ENCODE measurements at places on chromosomes 4 and X.

DNA sequence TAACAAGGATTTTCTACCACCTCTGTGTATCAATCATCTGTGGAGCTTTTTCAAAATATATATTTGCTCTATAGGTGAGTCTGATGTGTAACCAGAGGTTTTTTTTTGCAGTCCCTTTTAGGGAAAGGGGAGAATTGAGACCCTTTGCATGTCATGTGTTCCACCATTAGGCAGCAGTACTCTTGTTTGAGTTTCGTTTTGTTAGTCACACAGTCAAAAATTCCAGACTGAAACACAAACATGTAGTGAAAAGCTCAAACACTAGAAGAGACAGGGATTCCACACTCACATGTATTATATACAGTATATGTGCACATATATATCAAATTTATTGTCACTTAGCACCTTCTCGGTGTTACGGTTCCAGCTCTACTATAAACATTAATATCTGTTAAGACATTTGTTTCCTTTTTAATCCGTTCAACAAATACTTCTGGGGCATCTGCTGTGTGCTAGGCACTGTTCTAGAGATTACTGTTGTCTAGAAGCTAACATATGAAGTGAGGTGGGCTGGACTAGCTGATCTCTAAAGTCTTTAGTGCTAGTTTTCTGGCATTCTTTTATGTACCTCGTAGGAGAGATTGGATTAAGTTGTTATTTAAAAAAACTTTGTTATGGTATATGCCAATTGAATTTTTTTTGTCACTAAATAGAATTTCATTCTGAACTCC, 5.5 kb downstream of the USP9X start:
- DNase-seq = no peak

GRCh38 chr4:120299631-120300030, 233.0 kb upstream of the MAD2L1 start:
- no peak for DNase-seq

DNA sequence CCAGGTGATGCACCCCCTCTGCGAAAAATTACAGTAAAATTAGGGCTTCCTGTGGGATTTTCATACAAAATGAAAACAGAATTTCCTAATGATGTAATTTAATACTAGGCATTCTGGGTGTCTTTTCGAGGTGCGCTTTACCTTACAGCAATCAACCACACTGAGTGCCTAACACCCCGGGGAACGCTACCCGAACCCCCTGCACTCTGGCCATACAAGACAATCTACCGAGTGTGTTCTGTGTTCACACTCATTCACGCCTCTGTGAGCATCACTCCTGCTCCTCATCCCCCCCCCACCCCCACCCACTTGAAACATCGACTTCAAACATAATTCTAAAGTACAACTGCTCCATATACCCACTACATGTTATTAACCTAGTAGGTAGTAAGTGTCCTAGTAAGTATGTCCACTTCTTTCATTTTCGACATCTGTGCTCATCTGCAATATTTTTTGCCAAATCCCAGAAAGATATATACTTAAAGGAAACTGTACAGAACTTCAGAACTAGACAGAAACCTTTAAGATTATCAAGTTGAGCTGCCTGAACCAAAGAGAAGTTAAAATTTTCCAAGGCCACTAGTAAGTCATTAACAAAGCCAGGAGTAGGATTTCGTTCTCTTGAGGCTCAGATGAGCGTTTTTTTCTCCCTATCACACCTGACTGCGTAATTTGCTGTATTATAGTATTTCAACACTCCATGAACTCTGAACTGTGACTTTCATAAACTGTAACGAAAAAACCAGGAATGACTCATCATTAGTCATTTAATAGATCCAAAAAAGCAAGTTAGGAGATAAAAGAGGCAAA, 80.0 kb downstream of the FAT1 start:
- no peak for DNase-seq

GRCh38 chrX:46572340-46572936, 1.1 kb upstream of the CHST7 start:
- no peak for DNase-seq

- DNase-seq = no peak
Measured at GRCh38 chr4:96955226-96955625, 1115.3 kb downstream of the PDHA2 start.

GRCh38 chr4:172794307-172794703, 374.3 kb upstream of the GALNT7 start:
- DNase-seq = no peak

GRCh38 chrX:105876658-105877057, 54.3 kb downstream of the NRK start:
- DNase-seq = no peak

- DNase-seq = no peak
Measured at GRCh38 chrX:95350774-95351488, 1333.7 kb upstream of the DIAPH2 start.

DNA sequence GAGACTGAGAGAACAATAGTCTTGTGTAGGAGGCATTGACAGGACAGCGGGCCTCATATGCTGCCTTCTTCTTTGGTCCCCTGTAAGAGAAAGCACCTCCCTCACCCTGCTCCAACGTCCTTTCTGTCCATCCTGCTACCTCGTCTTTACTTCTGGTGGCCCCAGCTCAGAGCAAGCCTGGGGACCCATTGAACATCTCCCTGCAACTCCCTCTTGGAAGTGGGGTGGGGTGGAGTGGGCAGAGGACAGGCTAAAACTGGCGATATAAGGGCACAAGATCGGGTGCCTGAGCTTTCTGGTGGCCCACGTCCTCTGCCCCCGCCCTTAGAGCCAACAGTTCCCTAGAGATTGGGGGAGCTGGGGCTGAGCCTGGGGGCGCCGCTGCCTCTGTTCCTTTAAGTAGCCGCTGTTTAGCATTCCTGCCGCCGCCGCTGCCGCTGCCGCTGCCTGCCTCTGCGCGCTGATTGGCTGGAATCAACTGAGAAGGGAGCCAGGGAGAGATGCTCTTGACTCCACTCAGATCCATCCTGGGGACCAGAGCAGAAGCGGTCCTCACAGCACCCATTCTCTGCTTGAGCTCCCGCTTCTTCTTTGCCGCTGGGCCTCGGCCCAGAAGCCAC, at the start of gene DLG3:
DLG3 (plus strand) TSS at position 510 of the 620 bp plus-strand sequence. CDS start 367 bp downstream, outside the sequence.
- no peak for DNase-seq

GRCh38 chr4:17912011-17912410, 101.2 kb downstream of the NCAPG start:
- DNase-seq = no peak

DNA sequence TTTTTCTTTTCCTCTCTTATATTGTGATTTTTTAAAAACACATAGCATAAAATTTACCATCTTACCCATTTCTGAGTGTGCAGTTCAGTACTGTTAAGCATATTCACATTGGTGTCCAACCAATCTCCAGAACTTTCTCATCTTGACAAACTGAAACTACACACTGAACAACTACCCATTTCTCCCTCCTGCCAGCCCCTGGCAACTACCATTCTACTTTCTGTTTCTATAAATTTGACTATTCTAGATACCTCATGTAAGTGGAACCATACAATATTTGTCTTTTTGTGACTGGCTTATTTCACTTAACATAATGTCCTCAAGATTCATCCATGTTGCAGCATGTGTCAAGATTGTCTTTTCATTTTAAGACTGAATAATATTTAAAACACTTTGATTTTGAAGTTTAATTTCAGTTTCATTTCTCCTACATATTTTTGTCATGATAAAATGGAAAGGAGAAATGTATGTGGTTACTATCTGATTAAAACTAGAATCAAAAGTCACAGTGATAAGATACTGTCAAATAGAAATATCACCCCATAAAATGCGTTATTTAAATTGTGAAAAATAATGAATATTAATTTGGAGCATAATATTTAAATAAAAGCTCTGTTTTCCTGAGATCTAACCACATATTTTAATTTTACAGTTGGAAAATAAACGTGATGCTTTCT, 122.8 kb downstream of the DIPK2B start:
- DNase-seq = no peak

- no peak for DNase-seq
Measured at GRCh38 chr4:11599064-11599463, 170.4 kb upstream of the HS3ST1 start.

DNA sequence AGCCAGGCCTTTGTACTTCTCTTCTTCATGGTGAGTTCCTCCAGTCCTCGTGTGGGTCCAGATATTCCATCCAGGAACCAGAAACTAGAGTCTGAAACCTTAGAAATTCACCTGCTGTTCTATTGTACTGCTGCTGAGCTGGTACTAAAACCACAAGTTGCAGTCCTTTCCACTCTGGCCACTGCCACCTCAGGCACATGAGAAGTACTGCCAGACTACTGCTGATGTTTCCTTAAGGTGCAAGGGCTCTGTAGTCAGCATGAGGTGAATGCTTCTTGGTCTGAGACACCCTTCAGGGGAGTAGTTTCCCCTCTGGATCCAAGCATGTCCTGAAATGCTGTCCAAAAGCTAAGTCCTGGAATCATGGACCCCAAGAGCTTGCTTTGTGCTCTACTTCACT, 399.6 kb upstream of the CT83 start:
- DNase-seq = no peak

GRCh38 chr4:108118505-108118904, 50.2 kb downstream of the LEF1 start:
- no peak for DNase-seq

GRCh38 chr4:158609116-158609515, 62.6 kb downstream of the C4orf46 start:
- DNase-seq = no peak

- DNase-seq = no peak
Measured at GRCh38 chr4:85573270-85573669, 98.3 kb downstream of the ARHGAP24 start.

- no peak for DNase-seq
Measured at GRCh38 chrX:136784231-136784630, 3.5 kb upstream of the ARHGEF6 start.

- no peak for DNase-seq
Measured at GRCh38 chrX:68763481-68763880, 65.3 kb upstream of the EFNB1 start.

- no peak for DNase-seq
Measured at GRCh38 chr4:76689145-76689817, 208.7 kb downstream of the SOWAHB start.

DNA sequence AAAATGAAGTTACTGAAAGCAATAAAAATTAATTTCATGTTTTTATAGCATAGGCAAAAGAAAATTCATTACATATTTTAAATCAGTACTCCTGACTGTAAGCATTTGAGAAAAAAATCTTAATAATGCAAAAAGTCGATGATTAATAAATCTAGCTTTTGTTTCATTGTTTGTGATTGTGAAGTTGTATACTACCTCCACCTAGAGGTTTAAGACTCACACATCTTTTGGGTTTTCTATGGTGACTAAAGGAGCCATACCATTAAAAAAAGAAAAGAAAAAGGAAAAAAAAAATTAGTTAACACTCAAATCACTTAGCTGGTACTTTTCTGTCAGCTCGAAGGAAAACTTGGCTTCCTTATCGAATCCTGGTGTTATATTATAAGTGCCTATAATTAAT, 2.0 kb downstream of the GABRA2 start:
- no peak for DNase-seq

- no peak for DNase-seq
Measured at GRCh38 chrX:38916801-38917200, 115.5 kb downstream of the MID1IP1 start.

DNA sequence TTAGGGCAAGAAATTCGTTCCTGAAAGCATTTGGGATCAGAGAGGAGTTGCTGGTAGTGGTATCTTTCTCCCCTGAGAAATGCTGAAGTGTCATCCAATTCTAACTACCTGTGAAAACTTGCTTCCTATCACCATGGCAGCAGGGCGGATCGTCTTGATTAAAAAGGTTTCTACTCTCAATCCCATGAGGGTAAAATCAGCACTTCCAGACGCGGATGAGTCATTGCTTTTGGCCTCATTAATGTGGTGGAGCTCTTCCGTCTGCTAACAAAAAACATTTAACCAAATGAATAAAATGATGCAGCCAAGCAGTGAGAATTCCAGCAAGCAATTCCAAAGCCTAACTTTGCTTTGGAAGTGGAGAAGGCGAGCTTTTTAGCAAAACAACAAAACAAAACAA, 325.6 kb downstream of the CAMK2D start:
- DNase-seq = no peak

DNA sequence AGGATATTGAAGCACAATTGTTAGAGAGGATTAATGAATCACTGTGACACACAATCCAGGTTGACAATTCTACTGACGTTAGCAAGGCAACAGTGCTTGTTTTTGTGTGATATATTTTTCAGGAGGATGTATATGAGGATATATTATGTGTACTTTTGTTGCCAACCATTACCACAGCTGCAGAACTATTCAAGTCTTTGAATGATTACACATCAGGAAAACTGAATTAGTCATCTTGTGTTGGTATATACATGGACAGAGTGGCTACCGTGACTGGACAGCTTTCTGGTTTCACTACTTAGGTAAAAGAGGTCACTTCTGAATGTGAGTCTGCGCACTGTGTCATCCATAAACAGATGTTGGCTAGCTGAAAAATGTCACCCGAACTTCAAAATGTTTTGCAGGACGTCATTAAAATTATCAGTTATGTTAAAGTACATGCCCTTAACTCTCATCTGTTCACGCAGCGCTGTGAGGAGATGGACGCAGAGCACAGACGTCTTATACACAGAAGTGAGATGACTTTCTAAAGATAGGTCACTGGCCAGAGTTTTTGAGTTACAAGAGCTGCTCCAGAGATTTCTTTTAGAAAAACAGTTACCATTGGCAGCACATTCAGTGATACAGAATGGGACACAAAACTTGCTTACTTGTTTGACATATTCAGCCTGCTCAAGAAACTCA, 69.0 kb downstream of the MRPL1 start:
- DNase-seq = no peak

- no peak for DNase-seq
Measured at GRCh38 chr4:71520850-71521249, 182.0 kb downstream of the SLC4A4 start.

- no peak for DNase-seq
Measured at GRCh38 chr4:94507281-94507680, 55.5 kb downstream of the PDLIM5 start.

DNA sequence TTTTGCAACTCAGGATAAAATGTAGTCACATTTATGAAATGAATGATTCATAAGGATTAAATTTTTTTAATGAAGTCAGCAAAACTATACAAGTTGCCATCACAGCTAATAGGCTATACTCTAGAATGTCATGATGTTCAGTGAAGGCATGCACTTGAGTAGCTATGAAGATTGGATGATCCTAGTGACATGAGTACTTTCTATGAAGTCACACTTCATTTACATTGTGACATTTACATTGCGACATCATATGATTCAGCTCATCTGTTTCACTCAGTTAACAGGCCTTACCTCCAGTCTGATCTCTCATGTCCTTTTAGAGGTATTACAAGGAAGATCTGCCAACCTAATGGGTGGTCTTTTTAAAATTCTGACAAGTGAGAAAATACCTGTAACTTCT, 82.7 kb upstream of the FGF13 start:
- no peak for DNase-seq

GRCh38 chr4:89737888-89738287, 99.1 kb downstream of the SNCA start:
- DNase-seq = no peak

DNA sequence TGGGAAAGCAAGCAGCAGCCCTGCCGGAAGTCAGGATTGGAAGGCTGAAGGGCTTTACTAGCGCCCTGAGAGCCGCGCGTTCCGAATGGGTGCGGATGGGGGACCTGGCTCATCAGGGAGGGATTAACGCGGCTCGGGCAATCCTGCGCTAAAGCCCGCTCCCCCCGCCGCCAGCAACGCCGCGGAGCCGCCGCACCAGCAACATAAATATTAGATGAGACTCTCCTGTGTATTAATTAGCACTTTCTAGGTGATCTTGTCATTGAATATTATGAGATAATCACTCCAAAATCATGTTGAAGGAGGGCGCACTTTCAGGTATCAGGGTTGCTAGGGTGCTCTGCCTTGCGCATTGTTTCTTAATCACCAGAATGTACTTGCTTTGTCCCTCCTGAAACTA, 357.2 kb upstream of the FAM241A start:
- DNase-seq = no peak
